ENCODE measurements at places on chromosomes 2 and 18.

DNA sequence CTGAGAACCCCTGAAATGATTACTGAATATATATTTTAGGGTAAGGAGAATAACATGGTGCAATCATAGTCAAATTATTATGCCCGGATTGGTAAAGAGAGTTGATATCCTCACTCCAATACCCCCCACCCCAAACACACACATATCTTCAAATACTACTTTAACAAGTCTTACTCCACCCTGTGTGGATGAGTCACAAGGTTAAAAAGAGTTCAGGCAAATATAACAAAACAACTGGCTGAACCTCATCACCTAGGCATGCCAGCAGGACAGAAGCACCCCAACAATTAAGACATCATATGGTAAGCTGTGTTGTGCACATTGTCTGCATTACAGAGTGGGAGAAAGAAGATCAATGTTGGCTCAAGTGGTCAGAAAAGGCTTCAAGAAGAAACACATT is 857.4 kb downstream of the TDRD15 start:
- no peak for DNase-seq

DNA sequence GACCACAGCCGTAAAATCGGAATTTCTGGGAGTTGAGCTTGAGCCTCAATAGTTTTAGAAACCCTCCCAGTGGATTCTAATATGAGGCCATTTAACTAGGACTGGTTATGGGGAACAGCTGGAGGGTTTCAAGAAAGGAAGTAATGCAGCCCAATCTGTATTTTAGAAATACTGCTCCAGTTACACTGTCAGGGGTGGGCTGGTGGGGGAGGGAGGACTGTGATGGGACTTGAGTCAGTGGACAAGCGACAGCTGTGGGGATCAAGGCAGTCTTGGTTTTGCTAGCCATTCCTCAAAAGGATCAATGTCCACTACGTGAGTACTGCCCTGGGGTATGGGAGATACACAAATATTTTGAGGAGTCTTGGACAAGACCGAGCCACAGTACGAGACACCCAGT is 34.8 kb downstream of the ASB1 start:
- no peak for DNase-seq

DNA sequence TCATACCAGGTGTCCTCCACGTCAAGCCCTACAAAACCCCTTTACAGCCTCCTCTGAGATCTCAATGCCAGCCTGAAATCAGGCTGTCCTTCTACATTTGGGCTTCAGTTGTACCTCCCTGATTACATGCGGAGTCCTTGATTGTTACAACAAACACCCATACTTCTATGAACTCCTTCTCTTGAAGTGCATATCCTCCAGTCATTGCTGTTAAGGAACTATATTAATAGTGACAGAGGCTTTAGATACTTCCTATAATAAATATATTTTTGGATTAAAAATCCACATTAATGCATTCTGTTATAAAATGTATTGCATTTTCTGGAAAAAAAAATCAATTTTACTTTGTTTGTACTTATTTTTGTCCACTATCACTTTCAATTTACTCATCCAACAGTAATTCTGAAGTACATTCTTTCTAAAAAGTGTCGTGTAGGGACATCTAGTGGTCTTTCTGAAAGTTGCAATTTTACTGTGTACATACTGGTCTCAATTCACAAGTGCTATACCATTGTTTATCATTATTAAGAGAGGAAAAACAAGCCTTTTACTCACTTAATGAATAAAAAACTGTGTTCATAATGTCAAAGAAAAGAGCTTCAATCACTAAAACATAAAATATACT is 316.4 kb downstream of the DSEL start:
- DNase-seq = no peak

GRCh38 chr2:36587556-36587955 is 10.4 kb downstream of the FEZ2 start:
- DNase-seq = no peak

GRCh38 chr2:25879133-25879730 is 945 bp upstream of the ASXL2 start:
- no peak for DNase-seq

GRCh38 chr2:203185864-203186263 is 53.0 kb upstream of the CYP20A1 start:
- no peak for DNase-seq

DNA sequence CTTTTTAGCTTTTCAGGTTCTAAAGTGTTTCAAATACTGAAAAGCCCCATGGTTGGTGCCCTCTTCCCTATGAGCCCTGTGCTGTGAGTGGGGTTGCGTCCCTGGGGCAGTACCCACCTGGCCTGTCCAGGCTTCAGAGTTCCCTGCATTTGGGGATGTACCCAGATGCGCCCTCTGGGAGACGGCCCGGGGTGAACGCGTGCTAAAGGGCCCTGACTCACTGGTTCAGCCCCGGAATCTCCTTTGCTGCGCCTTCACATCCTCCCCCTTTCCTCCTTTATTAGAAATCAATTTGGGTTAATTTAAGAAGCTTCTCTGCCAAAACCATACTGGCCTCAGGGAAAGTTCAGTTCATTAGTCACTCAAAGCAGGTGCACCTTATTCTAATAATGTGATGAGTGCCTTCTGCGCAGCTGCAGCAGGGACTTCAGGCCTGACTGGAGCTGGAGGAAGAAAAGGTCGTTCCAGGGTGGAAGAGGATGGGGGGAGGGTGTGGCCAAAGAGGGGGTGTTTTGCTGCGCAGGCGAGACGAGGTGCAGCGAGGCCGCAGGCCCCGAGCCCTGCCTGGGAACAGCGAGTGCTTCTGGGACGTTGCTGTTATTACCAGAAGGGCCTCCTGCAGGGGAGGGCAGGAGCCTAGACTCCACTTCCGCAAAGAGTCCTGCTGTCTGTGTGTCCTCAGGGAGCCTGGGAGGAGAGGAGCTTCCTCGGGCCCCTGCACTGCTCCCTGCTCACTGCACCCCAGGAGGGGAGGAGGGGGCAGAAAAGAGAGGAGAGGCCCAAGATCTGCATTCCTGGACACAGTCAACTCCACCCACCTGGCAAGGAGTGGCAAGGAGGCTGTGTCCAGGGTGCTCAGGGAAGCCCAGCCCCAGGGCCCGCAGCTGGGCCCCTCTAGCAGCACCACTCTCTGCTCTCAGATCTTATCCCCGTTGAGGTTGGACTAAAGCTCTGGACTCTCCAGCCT is 223.2 kb upstream of the PXDN start:
- DNase-seq = no peak

Data from activated naive CD4-positive, alpha-beta T cell treated with anti-CD3 and anti-CD28 coated beads, Interleukin-2, amount 50 U/mL, for 72 hours (primary cell).